ENCODE measurements at places on chromosomes 5 and 9.

DNA sequence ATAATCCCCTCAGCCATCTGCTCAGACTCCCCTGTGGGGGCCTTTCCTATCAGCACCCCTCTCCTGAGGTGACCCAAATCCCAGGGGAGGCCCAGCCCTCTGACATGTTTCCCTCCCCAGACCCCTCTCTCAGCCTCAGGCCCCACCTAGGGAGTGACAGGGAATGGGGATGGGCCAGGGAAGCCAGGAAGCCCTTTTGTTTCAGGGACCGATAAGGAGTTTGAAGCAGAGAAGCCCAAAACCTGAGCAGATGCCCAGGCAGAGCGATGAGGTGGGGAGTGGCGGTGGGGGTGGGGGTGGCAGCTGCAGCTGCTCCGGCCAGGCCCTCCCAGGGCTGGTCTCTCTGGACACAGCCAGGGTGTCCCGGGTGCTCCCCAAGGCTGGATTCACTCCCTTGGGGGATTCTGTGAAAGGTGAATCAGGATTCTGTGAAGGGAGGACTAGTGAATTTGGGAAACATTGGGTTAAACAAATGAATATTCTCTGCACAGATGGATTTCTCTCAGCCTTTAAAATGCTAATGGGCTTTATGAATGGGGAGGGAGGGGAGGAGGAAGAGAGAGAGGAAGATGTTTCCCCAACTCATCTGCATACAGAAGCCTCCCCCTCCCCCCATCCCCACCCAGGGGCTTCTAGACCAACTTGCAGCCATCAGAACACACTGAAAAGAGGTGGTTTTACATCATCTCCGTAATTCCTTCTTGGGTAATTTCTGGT is 17.4 kb downstream of the AKNA start:
- DNase-seq: no peak

GRCh38 chr5:93018461-93018860 is 562.6 kb downstream of the NR2F1-AS1 start:
- no peak for DNase-seq

GRCh38 chr9:79917421-79917820 is 345.7 kb downstream of the TLE4 start:
- no peak for DNase-seq

- no peak for DNase-seq
Observed at GRCh38 chr5:18487928-18488480, 853.7 kb downstream of the TAF11L14 start.

DNA sequence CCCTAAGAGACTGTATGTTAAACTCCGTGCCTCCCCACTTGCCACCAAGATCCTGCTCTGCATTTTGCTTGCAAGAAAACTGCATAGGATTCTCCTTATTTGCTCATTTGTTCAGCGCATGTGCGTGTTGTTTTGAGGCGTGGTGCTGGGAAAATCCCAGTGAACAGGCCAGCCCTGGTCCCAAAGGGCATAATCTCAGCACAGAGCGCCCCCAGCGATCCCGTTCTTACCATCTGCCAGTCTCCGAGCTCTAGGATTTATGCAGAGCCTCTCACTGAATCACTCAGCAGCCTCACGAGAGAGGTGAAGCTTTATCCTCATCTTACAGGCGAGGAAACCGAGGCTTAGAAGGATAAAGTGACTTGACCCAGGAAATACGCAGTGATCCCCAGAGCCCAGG is 11.5 kb downstream of the PRRX2 start:
- DNase-seq: no peak
